ENCODE measurements at places on chromosomes 1 and 21. TPM values are rescaled to one million over a fixed set of nuclear protein-coding genes. Genes with fewer than 3 reads are reported as not detected.

The SEMA4A gene
- total RNA-seq: 1.8 TPM

GRCh38 chr1:73722055-73722454 lies 475.9 kb downstream of the LRRIQ3 start:
- no peak for DNase-seq

GRCh38 chr21:35940074-35940927 lies 120.0 kb downstream of the SETD4 start:
- DNase-seq: peak; percentile 39

- DNase-seq: no peak
These were observed 90.2 kb downstream of the ESRRG start for GRCh38 chr1:216632980-216633379.

DNA sequence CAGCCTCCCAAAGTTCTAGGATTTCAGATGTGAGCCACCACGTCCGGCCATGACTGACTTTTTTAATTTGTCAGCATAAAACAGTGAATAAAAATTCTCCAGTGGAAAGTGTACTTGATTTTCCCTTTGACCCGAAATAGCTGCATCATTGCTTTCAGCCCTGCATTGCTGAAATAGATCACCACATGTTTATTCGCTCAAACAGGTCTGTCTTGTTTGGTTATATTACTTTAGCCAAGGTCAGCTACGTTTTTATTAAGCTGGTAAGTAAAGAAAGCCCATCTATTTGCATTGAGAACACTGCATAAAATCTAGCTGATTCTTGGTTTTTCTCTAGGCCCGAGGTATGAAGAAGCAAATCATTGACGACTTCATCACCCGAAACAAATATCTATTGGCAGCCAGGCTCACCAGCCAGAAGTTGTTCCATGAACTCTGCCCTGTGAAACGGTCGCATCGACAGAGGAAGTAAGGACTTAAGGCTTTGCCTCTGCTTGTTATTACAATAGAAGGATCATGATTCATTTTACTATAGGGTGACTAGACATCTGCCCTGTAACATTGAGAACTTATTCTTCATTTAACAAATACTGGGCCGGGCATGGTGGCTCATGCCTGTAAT lies 25.6 kb downstream of the AGMAT start:
- no peak for DNase-seq
